ENCODE measurements at places on chromosomes 5 and 9. TPM values are rescaled to one million over a fixed set of nuclear protein-coding genes. Genes with fewer than 3 reads are reported as not detected.
A peak's percentile ranks its signal among the peaks of the same experiment; 100 is the strongest.

DNA sequence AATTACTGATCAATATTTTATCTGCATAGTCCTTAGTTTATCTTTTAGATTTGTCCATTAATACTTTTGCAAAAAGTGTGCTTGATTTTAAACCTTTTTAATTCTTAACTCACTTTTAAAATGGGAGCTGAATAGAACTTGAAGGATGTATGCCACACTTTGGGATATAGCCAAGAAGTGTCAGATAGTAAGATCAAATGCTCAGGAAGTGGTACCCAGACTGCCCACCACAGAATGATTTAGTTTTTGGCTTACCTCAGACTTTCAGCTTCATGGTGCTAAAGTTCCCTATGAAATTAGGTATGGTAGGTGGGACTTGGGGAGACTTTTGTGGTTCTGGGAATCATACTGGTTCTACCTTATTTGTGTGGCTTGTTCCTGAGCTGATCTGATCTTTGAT lies 14.7 kb downstream of the FOCAD start:
- no peak for DNase-seq

- no peak for DNase-seq
These were observed 43.5 kb upstream of the RNF38 start for GRCh38 chr9:36443581-36443980.

DNA sequence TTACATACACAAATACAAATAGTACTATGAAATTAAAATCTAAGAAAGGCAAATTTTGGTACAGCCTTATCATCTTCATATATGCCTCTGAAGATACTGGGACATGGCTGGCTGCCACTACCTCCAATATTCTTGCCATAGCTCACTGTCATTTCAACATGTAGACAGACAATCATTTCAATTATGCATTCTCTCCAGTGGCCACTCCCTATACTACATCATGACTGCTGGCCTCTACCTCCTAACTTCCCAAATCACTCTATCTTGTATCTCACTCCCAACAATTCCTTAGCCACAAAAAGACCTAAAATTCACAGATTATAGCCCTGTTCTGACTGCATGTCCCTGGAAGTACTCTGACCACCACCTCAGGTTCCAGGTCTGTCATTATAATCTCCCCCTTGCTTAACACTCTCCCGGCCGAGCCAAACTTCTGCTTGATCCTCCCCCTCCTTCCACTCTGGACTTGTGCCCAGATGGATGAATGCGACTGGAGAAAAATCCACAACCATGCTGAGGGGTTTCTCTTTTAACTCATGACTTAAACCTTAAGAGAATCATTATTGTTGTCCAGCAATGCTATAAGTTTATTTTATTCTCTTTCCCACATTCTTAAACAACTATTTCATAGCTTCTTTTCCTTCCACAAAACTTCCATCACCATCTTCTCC lies 225.3 kb upstream of the TLE4 start:
- no peak for DNase-seq

Gene SLC6A18
- polyA plus RNA-seq, result 5.4 TPM

DNA sequence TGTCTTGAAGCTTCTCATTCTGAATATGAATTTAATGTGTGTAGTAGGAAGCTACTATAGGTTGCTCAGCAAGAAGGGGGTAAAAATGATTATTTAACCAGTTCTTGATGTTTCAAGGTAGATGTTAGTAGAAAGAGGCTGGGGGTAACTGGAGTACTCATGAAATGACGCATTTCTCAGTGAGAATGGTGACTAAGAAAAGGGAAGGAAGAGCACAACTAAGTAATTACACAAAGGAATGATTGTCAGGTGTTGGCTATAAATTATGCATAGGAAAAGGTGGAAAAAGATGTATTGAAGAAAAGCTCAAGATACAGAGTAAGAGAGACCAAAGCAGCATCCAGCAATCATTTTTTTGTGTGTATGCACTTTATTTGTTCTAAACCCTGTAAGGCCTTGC lies 1.4 kb upstream of the PSIP1 start:
- no peak for DNase-seq

Gene CNTFR
- 57.6 TPM for polyA plus RNA-seq

- DNase-seq, result no peak
These were observed 179.1 kb upstream of the RASEF start for GRCh38 chr9:83242066-83242465.

DNA sequence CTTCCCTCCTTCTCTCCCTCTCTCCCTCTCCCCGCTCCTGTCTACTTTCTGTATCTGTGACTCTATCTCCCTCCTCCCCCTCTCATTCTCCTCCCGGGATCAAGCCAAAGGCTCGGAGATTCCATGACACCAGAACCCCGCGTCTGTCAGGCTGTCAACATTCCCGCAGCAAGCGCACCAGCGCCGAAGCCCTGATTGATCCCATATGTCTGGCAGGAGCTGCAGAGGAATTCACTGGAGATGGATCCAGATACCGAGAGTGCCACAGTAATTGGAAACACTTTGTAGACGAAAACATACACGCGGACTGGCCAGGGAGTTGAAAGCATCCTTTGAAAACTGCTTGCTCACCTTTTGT lies 300 bp upstream of the SVEP1 start:
- no peak for DNase-seq

Gene QRFP
- polyA plus RNA-seq, result 0.81 TPM

- DNase-seq, result no peak
These were observed 46.0 kb upstream of the TMEM215 start for GRCh38 chr9:32737378-32737777.

GRCh38 chr9:128024761-128025308 lies 42.3 kb downstream of the NAIF1 start:
- no peak for DNase-seq

Gene DMRTA1
- polyA plus RNA-seq, result 1.3 TPM

Gene DRD1
- not detected for polyA plus RNA-seq

- DNase-seq, result no peak
These were observed 501.6 kb downstream of the DTWD2 start for GRCh38 chr5:118486647-118487225.

DNA sequence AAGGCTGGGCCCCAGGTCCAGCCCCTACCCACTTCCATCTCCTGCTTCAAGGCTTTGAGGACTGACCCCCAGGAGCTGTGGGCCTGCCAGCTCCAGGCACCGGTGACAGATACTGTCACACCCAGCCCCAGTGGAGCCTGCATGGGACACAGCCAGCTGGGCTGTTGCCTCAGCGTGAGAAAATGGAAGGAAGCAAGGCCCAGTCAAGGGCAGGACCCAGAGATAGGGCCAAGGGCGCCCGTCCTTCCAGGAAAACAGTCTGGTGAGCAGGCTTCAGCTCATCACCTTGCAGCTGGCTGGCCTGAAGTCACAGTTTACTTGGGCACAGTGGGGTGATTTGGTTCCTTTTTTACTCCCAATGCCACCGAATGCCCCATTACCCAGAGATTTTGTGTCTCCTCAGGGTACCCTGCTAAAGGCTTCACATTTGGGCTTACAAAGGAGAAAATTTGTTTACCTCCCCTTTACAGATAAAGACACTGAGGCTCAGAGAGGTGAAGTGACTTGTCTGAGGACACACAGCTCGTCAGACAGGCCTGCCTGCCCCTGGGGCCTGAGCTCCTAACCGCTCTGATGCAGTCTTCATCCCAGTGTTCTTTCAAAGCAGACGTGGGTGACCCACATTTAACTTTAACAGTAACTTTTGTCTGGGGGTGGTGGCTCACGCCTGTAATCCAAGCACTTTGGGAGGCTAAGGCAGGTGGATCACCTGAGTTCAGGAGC lies 21.5 kb upstream of the WDR38 start:
- DNase-seq, result no peak

DNA sequence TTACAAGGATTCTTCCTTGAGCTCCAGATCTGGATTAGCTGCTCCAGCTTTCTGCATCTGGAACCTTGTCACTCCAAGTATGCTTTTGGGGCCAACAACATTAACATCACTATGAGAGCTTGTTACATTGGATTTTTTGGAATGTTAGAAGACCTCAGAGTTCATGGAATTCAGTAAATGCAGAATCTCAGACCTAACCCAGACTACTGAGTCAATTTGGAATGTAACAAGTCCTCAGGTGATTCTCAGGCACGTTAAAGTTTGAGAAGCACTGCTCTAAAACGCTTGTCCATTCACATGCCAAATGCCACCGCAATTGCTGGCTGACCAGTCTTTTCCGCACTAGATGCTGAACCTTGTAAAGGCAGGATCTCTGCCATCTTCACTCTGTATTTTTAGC lies 251.4 kb upstream of the TRIM32 start:
- no peak for DNase-seq

GRCh38 chr5:82833277-82833676 lies 243.9 kb downstream of the TMEM167A start:
- no peak for DNase-seq

GRCh38 chr5:13217636-13218035 lies 726.9 kb downstream of the DNAH5 start:
- DNase-seq, result no peak

Gene ENDOG
- 6.8 TPM for polyA plus RNA-seq

Gene SERINC5
- 63.7 TPM for polyA plus RNA-seq

DNA sequence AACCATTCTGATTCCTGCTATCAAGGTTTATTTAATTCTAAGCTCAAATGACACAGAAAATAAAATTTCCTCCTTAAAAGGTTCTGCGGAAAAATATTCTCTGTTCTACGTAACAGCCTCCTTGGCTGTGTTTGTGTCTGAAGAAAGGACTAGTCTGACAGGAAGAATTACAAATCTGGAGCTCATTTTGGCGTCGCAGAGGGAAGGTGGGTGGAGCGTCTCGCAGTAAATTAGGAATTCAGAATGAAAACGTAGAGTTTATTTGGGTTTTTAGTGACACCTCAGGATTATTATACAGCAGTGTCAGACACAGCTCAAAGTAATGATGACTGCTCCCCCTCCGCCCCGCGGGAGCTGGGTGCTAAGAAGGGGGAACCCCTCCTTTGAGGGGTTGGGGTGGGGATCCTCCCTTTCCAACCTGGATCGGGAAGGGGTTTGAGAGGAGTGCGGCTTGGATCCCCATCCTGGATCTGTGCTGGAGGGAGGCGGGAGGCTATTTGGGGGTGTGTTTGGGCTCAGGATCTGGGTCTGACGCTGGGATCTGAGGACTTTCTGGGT lies 933 bp upstream of the TGFBR1 start:
- peak; percentile 16 for DNase-seq

- no peak for DNase-seq
These were observed 453.6 kb downstream of the CSNK1G3 start for GRCh38 chr5:123965626-123966025.
